Stimulated activated CD8-positive, alpha-beta memory T cell treated with anti-CD3 and anti-CD28 coated beads, Interleukin-7, amount 100 ng/mL, for 1 hour (primary cell): ENCODE measurements at places on chromosomes 6 and 20.

DNA sequence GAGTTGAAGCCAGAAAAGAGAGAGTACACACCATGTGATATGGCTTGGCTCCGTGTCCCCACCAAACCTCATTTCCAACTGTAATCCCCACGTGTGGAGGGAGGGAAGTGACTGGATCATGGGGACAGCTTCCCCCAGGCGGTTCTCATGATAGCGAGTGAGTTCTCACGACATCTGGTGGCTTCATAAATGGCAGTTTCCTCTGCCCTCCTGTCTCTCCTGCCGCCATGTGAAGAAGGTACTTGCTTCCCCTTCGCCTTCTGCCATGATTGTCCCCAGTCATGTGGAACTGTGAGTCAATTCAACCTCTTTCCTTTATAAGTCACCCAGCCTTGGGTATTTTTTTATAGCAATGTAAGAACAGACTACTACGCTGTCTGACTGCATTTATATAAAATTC is 40.3 kb downstream of the TAF4 start:
- DNase-seq: no peak

DNA sequence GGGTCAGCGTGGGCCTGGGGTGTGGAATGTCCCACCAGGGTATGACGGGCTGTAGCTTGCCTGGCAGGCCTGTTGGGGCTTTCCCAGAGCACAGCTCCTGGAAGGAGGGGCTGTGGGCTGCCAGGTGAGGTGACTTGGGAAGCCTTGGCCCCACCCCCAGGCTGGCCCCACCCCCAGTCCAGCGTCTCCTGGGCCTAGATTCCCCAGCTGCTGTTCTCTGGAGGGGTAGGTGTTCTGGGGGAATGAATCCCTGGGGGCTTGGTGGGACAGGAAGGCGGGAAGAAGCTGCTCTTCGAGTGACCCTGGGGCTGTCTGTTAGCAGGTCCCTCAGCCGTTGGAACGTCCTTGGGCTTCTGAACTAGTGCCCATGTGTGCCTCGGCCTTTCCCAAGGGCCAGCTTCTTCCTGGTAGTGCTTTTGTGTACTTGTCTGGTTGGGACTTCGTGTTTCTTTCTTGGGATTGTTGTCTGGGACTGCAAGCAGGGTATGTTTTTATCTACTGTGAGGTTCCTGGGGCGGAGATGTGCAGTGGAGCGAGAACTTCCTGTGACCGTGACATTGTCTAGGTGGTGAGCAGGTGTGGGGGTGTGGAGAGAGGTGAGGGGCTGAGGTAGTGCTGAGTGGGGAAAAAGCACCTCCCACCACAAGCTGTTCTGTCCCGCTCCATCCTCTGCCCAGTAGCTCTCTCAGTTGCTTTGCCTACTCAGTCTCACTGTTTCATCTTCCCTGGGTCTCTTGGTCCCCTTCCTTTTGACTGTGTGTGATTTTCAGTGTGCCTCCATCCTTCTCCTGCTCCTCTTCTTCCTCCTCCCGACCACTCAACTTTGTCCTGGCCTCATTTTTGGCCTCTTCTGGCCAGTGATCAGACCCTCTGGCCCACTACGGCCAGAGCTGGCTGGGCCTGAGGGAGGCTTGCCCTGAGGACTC is 1.3 kb upstream of the DDR1 start:
- DNase-seq: no peak

- no peak for DNase-seq
Observed at GRCh38 chr20:1938464-1939269, 43.5 kb downstream of the SIRPA start.

GRCh38 chr6:16414205-16414604 is 175.8 kb downstream of the GMPR start:
- DNase-seq: no peak

DNA sequence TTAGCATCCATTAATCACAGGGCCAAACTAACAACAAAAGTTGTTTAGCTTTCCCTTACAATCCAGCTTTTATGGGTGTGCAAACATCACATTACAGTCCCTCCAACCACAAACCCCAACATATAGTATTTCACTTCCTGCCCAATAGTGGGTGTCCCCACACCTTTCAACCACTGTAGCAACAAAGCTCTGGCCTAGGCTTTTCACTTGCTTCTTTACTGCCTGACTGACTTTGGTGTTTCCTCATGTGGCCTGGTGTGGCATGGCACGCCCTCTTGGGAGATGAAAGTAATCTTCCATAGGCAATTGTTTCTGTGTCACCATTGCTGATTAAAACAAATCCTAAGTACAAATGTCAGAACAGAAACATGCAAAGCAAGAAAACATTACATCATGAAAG is 46.3 kb downstream of the MCM8 start:
- peak; percentile 23 for DNase-seq

DNA sequence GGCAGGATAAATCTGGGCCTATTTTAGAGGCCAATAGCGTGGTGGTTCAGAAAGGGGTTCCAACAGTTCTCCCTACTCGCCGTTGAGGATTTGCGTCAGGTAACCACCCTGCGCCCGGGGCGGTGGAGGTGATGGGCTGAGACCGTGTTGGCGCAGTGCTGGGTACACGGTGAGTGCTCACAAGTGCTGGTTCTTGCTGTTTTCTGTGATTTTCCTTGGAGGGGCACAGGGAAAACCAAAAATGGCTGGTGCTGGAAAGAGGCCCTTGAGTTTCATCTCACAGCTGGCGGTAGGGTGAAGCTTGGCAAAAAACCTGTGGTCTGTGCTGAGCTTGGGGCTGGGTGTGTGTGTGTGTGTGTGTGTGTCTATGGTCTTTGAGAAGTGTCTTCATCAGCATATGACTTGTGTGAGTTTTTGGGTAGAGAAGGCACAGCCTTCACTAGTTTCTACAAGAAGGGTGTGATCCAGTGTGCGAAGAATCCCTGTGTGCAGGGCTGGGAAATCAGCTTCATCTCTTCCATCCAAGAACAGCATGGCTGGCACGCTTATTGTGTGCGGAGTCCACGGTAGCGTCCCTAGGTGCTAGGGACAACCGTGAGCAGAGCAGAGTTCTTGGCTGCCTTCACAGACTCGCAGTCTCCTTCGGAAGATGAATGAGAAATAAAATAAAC is 35.3 kb upstream of the SCRT2 start:
- no peak for DNase-seq

DNA sequence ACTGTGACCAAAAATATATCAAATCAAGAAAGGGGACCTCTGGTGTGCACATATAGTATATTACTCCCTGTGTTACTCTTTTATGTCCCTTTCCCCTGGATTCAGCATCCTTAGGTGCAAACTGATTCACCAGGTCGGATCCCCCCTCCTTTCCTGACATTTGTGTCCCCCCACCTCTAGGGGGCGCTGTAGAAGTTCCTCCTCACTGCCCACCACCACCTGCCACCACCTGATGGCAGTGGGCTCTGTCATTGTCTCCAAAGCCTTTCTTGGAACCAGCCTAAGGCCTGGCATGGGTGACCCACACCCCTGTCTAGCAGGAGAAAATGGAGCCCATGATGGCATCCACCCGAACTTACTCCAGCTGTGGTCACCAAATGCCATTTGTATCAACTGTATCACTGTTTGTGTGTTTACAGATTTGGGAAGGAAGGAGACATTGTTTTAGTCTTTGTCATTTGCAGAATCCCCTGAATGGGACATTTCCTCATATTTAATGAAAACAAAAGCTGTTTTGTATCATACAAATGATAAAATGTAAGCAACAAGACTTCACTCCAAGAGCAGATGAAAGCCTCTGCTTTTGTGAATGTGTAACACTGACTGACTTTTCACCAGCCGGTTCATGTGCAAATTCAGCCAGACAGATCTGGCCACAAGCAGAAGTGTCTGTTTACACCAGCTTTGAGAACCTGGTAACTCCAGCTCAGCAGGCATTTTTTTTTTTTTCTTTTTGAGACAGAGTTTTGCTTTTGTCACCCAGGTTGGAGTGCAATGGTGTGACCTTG is 66.2 kb downstream of the ARMC2 start:
- DNase-seq: no peak

GRCh38 chr6:1436334-1437306 is 47.2 kb downstream of the FOXF2 start:
- DNase-seq: no peak
